Coronary artery (tissue), 2 donors: ENCODE measurements at places on chromosomes 13 and 19.

DNA sequence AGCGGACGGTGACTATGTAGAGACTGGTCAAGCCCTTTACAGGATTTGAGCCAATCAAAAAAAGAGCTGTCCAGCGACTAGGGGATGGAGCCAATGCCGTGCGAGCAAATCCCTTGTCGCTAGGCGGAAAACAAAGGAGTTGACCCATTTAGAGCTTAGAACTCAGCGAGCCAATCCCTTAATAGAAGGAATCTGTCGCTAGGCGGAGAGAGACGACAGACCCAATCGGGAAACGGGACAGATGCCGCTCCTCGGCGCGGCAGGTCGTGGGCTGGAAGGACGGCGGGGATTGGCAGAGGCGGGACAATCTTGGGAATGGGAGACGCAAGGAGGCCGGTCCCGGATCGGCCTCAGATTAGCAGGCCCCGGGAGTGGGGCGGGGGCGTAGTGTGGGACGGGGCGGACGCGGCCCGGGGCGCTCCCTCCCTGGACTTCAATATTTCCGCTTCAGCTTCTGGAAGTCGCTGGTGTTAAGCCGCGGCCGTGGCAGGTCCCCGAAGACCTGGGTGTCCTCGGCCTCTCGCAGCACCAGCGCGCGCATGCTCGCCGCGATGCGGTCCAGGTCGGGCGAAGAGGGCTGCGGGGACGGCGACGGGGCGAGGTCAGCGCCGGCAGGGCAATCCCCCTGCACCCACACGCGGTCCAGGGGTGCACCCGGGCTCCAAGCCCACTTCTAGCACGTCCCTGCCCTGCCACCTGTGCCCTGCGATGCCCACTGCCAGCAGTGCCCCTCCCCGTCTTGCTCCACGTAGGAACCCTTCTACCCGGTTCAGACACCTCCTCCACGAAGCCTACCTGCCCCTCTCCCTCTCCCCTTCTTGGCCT, 2.3 kb upstream of the PNKP start:
- DNase-seq: peak; percentile 99

- DNase-seq: peak; percentile 95
These were observed 44.5 kb downstream of the ACTN4 start for GRCh38 chr19:38691938-38692457.

GRCh38 chr13:59679254-59679653, 484.5 kb downstream of the DIAPH3 start:
- DNase-seq: no peak

DNA sequence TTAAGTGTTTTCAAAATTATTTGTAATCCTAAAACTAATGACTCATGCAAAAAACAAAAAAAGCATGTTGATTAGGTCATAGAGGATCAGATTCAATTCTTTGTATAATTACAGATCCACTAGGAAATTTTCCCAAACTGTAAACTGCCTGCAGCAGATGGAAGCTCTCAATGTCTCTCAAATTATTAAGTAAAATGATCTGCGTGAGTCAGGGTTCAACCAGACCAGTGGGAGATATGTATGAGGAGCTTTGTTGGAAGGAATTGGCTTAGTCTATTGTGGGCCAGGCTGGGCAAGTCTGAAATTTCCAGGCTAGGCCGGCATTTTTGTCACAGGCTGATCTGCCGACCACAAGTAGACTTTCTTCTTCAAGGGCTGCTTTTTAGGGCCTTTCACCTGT, 14.4 kb upstream of the SACS start:
- DNase-seq: no peak

- no peak for DNase-seq
These were observed 362.6 kb downstream of the FGF14 start for GRCh38 chr13:102039264-102039663.

GRCh38 chr13:99566125-99567083, 65.1 kb downstream of the TM9SF2 start:
- no peak for DNase-seq

DNA sequence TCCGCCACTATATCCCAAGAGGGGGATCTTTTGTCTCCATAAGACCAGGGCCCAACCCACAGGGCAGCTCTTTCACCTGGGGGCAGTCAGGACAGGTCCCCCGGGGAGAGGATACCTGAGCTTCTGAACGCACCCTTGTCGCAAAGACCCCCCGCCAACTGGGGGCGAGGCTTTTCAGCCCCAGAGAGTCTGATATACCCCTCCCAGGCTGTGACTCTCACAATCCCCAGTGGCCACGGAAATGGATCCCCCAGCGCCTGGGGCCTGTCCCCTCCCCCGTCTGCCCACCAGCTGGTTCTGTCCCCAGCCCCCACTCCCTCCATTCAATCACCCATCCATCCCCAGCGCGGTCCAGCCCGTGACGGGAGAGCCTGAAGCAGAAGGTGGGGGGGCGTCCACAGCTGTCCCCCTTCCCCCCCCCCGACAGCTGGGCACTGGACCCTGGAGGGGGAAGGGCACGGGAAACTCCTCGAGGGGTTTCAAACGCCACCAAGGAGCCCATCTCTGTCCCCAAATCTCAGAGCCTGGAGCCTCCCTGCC, 823 bp downstream of the DOCK6 start:
- DNase-seq: no peak

DNA sequence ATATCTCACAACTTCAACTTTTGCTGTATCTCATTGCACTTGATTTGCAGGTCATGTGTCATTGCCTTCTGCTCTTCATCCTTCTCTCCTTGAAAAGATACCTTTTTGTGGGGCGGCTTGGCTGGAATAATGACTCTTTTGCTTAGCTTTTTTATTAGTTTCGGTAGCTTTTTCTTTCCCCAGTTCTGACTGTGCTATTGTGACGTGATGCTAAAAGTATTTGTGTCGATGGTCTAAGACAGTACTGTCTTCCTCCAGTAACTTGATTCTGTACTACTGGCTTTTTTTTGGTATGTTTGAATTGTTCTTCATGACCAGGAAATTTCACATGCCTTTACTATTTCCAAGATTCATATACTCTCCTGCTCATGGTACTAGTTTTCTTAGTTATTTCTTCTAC, 63.1 kb downstream of the SLITRK1 start:
- no peak for DNase-seq

GRCh38 chr13:82571653-82572052, 1310.6 kb downstream of the SLITRK1 start:
- no peak for DNase-seq

- DNase-seq: no peak
These were observed 7.2 kb upstream of the ACER1 start for GRCh38 chr19:6340493-6341201.

GRCh38 chr13:33918199-33918932, 100.4 kb downstream of the RFC3 start:
- DNase-seq: no peak

GRCh38 chr13:40996426-40997092, 22.6 kb downstream of the ELF1 start:
- DNase-seq: no peak

GRCh38 chr13:50437252-50437651, 406.2 kb downstream of the DLEU7 start:
- DNase-seq: no peak

DNA sequence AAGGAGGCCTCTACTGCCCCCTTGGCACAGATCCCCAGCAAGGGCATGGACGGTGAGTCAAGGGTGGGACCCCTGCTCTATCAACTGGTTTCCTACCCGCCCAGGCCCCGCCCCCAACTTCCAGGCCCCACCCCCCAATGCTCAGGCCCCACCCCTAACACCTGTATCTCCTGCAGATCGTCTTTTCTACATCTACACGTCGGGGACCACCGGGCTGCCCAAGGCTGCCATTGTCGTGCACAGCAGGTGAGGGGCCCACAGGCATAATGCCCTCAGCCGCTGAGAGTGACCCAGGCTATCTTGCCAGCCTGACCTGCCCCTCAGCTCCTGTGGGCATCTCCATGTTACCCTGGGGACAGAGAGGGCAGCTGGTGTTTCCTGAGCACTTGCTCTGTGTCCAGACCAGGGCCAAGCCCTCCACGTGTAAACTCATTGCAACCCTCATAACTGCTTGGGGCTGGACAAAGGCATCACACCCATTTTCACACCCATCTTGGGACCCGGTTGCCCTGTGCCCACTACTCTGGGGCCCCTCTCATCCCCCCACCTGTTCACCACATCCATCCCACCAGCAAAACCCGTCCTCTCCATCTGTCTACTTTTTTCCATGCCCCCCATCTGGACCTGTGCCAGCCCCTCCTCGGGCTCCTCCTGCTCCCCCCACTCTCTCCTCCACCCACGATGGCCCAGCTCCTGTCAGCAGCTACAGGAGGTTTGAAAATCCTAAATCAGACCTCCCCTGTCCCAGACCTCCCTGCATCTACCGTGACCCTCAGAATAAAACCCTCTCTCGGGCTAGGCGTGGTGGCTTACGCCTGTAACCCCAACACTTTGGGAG, 17.2 kb downstream of the SLC27A1 start:
- no peak for DNase-seq

DNA sequence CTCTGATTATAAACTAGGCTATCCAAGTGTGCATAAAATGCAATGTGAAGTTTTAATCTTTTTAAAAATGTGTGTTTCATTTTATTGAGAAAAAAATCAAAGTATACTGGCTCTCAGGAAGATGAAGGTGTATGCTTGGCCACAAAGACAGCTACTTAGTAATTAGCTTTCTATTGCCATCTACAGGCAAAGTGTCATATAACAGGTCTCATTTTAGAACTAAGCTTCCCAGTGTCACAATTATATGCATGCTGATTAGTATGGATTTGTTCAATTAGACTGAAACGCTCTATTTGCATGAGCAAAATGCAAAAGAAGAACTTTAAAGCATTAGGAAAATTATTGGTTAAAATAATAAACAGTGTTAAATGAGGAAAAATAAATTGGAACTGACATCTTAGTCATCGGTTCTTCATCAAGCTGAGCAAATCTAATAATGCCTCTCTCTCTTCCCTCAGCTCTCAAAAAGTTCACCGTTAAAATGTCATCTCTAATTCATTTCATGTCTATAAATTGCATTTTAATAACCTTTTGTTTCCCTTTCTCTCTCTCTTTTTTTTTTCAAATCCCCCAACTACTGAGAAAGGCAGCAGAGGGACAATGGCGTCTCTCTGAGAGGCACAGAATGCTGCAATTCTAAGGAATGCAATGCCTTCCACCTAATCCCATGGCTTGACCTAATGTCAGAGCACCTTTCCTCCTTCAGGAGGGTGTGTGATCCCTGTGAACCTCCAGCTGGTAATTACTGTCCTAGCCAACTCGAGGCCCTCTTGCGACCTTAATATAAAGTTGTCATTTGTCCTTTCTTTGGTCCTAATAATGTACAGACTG, 313.1 kb upstream of the MAB21L1 start:
- no peak for DNase-seq

GRCh38 chr19:7841751-7842660, 12.0 kb downstream of the EVI5L start:
- DNase-seq: no peak

GRCh38 chr19:6412447-6413091, 12.0 kb downstream of the KHSRP start:
- DNase-seq: no peak

DNA sequence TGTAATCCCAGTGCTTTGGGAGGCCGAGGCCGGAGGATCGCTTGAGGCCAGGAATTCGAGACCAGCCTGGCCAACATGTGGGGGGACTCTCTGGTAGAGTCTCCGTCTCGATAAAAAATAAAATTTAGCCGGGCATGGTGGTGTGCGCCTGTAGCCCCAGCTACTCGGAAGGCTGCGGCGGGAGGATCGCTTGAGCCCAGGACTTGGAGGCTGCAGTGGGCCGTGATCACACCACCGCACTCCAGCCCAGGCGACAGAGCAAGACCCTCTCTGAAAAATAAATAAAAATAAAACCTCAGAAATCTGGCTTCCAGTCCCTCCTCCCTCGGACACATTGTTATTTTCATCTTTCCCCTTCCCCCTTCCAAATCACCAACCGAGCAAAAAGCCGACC, 332 bp downstream of the IRGQ start:
- no peak for DNase-seq

DNA sequence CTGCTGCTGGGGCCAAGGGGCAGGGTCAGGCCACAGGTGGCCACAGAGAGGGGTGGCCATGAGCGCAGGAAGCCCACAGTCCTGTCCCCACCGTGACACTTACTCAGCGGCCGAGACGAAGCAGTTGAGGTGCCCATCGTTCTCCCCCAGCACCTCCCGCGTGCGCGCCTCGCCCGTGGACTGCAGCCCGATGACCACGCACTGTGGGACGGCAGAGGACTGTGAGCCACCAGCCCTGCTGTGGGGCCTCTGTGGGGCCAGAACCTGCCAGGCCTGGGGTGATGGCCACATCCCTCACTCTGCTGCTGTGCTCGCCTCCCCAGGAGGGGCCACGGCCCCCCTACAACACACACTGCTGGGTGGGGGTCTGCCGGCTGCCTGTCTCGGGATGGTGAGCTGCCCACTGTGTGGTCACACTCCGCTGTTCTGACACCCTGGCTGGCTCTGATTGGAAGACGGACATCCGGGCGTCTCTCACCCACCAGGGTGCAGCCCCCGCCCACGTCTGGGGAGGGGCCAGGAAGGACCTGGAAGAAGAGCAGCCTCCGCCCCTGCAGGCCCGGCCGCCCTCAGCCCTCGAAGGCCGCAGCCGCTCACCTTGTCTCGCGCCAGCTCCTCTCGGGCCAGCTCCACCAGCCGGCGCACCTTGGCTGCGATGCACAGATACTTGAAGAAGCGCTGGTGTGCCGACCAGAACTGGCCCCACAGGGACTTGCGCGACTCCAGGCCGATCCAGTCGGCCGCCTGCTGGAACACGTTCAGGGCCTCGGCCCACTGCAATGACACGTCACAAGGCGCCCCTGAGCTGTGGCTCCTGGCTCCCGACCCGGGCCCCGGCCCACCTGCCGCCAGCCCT, 13.2 kb downstream of the GPX4 start:
- no peak for DNase-seq

DNA sequence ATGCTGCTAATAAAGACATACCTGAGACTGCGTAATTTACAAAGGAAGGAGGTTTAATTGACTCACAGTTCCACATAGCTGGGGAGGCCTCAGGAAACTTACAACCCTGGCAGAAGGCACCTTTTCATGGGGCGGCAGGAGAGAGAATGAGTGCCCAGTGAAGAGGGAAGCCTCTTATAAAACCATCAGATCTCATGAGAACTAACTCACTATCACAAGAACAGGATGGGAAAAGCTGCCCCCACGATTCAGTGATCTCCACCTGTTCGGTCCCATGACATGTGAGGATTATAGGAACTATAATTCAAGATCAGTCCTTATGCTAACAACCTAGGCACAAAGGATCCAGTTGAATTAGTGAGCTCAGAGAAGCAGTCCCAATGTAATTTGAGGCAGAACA, 59.4 kb downstream of the GPC6 start:
- no peak for DNase-seq

DNA sequence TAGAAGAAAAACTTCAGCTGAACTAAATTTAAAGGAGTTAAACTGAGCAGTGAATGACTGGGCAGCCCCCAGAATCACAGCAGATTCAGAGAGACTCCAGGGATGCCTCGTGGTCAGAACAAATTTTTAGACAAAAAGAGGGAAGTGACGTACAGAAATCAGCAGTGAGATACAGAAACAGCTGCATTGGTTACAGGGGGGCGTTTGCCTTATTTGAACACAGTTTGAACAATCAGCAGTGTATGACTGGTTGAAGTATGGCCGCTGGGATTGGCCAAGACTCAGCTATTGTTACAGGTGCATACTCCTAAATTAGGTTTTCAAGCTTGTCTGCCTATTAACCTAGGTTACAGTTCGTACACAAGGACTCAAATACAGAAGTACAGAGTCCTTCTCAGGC, 2.2 kb upstream of the SPRYD7 start:
- no peak for DNase-seq
